ENCODE measurements at places on chromosomes 13 and 19.

DNA sequence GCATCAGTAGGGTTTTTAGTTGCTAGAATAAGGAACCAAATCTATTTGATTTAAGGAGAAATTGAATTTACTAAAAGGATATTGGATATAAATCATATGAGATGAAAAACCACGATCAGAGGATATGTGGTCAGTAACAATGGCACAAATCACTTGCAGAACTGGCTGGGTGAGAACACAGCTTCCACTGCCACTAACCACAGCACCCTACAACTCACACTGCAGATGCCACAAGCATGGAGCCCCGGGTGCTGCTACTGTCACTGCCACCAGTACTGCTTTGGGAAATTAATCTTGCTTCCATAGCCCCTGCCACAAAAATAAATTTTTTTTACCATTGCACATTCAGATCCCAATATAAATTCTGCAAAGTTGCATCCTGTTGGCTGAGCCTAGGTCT, 40.6 kb upstream of the KLF12 start:
- no peak for DNase-seq

DNA sequence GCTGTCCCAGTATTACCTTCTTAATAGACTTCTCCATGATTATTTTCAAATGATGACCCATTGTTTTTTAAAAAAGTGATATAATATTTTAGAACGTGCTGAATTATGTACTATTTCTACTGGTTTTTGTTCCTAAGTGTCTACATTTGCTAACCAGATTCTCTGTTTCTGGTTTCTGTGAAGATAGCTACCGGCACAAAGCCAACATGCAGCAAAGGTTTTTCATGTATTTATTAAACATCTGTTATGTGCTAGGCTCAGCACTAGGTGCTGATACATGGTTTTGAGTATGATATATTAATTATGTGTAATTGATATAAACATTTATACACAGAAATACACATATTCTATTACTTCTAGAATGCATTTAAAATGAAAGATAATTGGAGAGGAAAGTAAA, 1035.6 kb downstream of the PCDH17 start:
- no peak for DNase-seq

- DNase-seq = no peak
These were observed 42.3 kb downstream of the USPL1 start for GRCh38 chr13:30659980-30660379.

DNA sequence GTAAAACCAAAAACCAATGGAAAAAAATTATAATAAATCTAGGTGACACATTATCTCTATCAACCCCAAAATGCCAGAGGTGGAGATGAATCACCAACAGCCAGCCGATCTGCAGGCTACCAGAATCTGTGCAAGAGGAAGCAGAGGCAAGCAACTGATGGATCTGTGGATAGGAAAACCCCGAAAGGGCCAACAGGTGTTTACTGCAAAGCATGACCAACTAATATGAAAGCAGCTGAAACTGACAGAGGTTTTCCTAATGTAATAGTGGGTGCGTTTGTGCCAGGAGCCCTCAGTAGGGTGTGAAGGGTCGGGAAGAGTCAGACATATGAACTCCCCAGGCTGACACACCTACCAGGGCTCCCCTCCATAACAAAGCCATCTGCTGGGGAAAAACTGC, 554.6 kb downstream of the RFC3 start:
- DNase-seq = no peak

- DNase-seq = no peak
These were observed 692 bp upstream of the ZNF580 start for GRCh38 chr19:55640043-55640576.

DNA sequence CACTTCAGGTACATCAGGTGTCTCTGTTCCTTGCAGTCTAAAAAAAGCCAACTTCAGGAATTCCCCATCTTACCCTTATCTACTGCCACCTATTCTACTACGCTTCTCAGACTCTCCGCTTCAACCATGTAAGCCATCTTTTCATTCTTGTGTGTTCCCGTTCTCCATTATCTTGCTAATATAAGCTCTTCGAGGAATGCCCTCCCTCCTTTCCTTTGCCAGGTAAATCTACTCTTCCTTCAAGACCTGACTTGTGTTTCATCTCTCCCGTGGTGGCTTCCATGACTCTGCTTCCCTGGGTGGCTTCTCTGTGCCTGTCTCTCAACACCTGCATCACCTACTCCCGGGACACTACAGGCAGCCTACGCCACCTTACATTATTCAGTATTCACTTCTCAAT, 42.3 kb upstream of the MEDAG start:
- DNase-seq = no peak

- no peak for DNase-seq
These were observed 2.3 kb downstream of the EEF2 start for GRCh38 chr19:3982701-3983541.

DNA sequence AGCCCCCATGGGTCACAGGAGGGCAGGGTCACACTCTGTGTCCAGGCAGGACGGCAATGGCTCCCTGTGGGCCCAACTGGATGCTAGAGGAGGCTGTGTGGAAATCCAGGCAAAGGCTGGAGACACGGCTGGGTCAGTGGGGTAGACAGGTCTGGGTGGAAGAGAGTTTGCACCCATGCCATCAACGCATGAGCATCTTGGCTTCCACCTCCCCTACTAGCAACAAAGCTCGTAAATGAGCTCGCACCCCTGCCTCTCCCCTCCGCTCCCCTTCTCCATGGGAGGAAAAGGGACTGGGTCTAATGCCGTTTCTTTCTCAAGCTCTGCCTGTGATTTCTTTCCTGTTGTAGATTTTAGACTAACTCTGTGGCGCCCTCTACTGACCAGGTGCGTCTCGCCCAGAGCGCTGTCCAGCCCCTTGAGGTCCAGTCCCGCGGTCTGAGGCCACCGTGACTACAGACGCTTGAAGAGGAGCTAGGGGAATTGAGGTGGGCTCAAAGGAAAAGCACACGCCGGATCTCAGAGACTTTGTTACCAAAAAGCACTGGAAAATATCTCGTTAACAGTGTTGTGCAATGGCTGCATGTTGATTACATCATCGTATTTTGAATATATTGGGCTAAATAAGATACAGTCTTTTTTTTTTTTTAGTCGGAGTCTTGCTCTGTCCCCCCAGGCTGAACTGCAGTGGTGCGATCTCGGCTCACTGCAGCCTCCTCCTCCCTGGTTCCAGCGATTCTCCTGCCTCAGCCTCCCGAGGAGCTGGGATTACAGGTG, 50.7 kb upstream of the USP29 start:
- no peak for DNase-seq

- no peak for DNase-seq
These were observed 32.2 kb upstream of the TPT1 start for GRCh38 chr13:45373162-45373547.

DNA sequence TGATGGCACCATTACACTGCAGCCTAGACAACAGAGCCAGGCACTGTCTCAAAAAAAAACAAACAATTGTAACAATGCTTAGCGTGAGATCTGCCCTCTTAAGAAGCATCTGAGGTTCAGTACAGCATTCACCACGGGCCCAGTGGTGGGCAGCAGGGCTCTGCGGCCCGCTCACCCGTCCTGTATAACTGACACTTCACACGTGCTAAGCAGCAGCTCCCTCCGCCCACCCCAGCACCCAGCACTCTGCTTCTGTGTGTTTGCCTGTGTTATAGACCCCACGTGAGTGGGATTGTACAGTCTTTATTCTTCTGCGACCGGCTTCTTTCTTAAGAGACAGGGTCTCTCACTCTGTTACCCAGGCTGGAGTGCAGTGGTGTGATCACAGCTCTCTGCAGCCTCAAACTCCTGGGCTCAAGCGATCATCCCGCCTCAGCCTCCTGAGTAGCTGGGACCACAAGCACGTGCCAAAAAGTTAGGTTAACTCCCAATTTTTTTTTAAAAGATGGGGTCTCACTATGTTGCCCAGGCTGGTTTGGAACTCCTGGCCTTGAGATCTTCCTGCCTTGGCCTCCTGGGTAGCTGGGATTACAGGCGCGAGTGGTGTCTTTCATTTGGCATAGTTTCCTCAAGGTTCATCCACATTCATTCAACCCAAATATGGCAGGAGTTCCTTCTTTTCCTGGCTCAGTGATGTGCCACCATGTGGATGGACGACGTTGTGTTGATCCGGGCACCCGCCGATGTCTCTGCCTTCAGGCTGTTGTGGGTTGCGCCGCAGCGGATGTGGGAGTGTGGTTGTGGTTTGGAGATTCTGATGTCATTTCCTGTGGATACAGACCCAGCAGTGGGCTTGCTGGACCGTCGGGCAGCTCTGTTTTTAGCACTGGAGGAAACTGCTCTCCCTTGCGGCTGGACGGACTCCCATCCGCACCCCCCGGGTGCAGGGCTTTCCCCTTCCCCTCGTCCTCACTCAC, 170.0 kb downstream of the KDM4B start:
- DNase-seq = peak; percentile 71

- DNase-seq = no peak
These were observed 5.0 kb downstream of the JAK3 start for GRCh38 chr19:17842663-17843291.

DNA sequence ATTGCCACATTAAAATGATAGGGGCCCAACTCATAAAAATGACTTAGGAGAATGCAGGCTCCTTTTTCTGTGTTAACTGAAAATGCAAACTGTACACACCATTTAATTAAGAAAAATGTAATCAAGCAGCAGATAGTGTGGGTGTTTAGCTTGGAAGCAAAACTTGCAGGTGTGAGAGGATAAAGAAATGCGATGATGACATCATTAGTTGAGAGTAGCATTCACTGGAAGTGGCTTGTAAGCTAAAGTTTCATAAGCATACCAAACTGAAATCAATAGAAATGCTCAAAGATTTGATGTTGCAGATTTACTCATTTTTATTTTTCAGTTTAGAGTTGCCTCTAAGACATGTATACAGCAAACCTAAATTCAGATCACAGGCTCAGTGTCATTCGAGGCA, 86.6 kb downstream of the PRR20E start:
- DNase-seq = no peak

DNA sequence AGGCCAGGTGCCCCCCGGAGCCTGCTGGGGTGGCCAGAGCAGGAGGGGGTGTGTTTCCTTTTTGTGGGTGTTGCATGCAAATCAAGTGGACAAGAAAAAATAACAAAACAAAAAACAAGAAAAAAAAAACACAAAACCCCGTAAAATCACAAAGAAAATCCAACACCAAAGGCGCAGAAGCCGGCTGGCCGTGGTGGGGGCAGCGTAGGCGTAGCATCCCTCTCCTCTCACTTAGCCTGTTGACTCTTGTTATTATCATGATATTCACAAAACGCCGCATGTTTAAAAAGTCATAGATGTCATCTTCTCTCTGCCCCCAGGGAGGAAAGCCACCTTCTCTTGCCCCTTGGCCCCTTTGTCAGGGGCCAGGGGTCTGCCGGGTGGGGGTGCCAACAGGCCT, 978 bp upstream of the TGFBR3L start:
- no peak for DNase-seq

DNA sequence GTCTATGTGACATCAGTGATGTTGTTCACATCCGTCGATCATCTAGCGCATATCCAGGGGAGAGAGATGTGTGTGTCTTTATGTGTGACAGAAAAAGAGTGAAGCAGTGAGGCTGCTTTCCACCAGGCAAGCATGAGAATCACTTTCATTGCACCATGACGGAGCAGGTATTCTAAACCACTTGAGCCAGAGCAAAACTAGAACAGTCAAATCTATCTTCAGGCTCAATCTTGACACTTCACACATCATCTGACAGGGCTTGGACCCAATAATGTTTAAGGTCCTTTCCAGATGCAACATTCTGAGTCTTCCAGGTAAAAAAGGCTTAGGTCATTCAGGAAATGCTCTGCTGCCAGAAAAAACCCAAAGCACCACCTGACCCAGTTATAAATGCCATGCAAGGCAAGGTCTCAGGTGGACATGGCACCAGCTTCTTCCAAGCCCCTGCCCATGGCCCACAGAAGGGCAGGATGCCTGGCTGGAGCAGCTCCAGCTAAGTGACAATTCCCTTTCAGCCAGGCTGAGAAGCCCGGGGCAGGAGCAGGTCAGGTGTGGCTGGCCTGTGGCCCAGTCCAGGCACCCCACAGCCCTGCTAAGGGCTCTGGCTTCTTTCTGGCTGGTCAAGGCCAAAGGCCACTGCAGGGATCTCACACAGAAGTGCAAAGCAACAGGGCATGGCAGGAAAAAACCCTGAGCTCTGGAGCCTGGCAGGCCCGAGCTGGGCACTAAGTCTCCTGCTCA, 5.0 kb downstream of the ELAVL1 start:
- DNase-seq = no peak

DNA sequence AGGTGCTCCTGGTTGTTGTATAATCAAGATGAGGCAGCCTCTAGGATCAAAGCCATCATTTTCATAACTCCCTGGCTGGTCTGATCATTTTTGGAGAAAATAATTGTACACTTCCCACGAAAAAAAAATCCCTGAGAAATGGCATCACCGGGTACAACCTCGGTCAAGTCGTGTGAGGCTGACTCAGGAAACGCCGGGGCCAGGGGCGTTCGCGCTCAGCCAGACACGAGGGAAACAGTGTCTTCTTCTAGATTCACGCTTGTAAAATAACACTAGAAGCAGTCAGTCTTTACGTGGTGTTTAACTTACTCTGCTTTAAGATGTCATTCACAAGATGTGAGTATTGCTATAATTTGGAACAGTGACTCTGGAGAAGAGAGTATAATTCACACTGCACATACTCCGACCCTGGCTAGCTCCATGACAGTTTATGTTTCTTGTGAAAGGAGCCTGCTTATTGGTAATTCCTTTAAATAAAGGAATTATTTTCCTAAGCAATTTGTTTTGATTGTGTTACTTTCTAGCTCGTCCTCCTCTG, 109.0 kb upstream of the SOX1 start:
- no peak for DNase-seq

DNA sequence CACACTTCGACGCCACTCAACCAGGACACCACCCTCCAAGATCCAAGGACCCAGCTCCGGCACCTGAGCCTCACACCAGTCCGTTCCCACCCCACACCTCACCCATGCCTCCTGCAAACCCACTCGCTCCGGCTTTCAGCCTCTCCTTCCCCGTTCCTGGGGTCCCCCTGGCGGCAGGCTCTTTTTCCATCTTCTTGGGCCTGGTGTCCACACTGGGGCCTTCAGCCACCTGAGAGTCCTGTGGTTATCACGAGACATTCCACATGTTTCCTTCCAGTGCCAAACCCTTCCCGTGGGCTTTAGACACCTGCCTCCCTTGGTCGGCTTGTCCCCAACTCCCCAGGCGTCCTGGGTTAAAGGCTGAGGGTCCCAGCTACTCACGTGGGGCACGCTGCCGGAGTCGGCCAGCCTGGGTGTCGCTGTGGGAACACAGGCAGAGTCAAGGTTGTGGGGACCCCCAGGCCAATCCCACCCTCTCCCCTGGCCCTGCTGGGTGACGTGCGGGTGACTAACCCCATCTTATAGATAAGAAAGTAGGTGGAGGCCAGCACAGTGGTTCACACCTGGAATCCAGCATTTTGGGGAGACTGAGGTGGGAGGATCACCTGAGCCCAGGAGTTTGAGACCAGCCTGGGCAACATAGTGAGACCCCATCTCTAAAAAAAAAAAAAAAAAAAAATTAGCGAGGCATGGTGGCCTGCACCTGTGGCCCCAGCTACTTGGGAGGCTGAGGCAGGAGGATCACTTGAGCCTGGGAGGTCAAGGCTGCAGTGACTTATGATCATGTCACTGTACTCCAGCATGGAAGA, 1.9 kb downstream of the JSRP1 start:
- no peak for DNase-seq

DNA sequence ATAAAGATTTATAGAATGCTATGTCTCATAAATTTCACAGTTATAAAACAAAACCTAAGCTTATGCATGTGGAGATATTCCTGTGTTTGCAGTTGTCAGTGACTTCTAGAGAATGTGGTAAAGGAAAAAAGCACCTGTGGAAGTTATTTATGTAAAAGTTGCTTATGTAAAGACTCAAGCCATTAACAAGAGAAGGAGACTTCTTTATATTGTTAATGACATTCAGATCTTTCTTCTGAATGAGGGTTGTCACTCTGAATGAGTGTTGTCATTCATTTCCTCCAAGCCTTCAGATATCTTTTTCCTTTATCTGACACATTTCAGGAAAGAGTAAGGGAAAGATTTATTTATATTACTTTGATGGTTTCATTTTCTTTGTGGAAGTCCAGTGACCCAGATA, 202.6 kb downstream of the TM9SF2 start:
- no peak for DNase-seq
